ENCODE measurements at places on chromosomes 6 and 20. TPM values are rescaled to one million over a fixed set of nuclear protein-coding genes. Genes with fewer than 3 reads are reported as not detected.

EFCAB8 gene
- polyA plus RNA-seq = 0.11 TPM

ARFGEF2 gene
- 13.7 TPM for polyA plus RNA-seq

RBPJL gene
- not detected for polyA plus RNA-seq

FOXC1 gene
- 4.2 TPM for polyA plus RNA-seq

SHLD1 gene
- polyA plus RNA-seq = 6.5 TPM

KIF25 gene
- polyA plus RNA-seq = 0.53 TPM

MEP1A gene
- not detected for polyA plus RNA-seq

HSPA1A gene
- polyA plus RNA-seq = 374 TPM

TUBB1 gene
- 0.05 TPM for polyA plus RNA-seq

- no peak for DNase-seq
These were observed 297.8 kb downstream of the TAF4 start for GRCh38 chr20:61767761-61768494.

DNA sequence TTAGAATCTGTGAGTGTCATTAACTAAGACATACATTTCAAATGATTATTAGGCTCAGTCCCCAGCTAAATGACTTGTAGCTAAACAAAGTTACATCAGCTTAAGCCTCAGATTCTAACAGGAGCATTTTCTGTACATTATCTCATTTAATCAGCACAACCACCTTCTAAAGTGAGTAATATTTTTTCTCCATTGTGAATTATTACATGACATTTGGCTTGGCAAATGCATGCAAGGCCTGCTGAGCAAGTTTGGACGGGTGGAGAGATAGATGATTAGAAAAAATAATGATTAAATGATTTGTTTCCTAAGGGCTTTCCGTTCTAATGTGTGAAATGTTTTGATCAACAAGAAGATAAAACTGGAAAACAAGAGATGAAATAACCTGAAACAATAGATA lies 20.7 kb downstream of the DCBLD1 start:
- no peak for DNase-seq

GRCh38 chr6:89566008-89566800 lies 72.3 kb downstream of the LYRM2 start:
- no peak for DNase-seq

GRCh38 chr6:25193460-25194171 lies 85.6 kb upstream of the CARMIL1 start:
- DNase-seq = no peak

GRCh38 chr6:43226192-43226851 lies 3.0 kb downstream of the DNPH1 start:
- DNase-seq = no peak

GRCh38 chr6:27096834-27097511 lies 150.5 kb upstream of the PRSS16 start:
- DNase-seq = peak; percentile 8

GRCh38 chr20:60123096-60123495 lies 164.9 kb downstream of the CDH26 start:
- no peak for DNase-seq

GRCh38 chr20:64279826-64280459 lies 24.4 kb downstream of the PCMTD2 start:
- no peak for DNase-seq

DNA sequence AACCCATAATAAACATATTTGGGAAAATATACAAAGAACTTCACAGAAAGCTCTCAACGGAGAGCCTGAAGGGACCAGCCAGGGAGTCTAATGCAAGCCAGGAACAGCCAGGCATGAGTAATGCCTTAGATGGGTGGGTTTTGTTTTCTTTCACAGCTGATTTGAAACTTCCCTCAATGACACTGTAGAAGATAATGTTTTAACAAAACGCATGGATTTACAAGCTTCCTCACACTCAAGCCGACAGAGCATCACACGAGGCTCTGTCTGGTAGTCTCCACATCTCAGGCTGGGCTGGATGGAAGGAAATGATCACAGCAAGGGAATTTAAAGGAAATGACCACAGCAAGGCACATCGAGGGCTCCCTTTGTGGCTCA lies 113.9 kb downstream of the GMPR start:
- DNase-seq = no peak

DNA sequence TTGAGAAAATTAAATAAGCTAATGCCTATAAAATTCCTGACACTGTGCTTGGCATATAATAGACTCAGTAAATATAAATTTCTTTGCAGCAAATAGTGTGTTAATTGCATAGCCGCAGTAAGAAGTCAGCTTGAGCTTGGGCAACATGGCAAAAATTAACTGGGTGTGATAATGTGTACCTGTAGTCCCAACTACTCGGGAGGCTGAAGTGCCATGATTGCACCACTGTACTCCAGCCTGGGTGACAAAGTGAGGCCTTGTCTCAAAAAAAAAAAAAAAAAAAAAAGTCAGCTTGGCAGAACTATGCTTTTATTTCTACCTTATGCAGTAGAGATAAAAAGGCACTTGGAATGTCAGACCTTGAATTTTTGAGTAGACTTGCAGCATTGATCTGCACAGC lies 121.8 kb downstream of the AKAP7 start:
- no peak for DNase-seq

DNA sequence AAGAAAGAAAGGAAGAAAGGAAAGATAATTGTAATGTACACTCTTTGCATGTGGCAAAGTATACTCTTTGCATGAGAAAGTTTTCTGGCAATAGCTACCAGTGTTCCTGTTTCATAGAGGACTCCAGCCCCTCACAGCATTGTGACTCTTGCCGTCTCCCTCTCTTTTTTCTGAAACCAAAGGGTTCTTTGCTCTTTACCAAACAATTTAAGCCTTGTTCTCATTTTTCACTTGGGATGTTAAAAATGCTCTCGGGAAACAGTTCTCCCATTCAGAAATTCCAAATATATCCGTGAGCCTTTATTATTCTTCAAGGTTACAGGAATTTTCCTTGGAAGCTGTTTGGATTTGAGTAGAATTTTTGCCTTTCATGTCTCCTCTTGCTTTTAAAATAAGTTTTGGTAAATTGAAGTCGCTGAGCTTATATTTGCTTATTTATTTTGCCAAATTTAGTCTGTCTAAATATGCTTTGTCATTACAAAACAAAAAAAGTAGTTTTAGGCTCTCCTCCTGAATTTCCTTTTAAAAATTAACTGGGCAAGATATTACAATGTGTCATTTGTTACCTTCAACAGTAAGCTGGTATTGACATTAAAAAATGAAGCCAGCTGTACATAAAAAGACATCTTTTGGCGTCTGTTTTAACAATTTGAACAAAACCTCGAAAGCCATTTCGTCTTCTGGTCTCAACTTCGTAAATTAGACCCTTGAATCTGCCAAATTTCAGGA lies 103.8 kb upstream of the ARMC2 start:
- DNase-seq = no peak

- DNase-seq = no peak
These were observed 157.7 kb upstream of the AKAP12 start for GRCh38 chr6:151082079-151082478.

DNA sequence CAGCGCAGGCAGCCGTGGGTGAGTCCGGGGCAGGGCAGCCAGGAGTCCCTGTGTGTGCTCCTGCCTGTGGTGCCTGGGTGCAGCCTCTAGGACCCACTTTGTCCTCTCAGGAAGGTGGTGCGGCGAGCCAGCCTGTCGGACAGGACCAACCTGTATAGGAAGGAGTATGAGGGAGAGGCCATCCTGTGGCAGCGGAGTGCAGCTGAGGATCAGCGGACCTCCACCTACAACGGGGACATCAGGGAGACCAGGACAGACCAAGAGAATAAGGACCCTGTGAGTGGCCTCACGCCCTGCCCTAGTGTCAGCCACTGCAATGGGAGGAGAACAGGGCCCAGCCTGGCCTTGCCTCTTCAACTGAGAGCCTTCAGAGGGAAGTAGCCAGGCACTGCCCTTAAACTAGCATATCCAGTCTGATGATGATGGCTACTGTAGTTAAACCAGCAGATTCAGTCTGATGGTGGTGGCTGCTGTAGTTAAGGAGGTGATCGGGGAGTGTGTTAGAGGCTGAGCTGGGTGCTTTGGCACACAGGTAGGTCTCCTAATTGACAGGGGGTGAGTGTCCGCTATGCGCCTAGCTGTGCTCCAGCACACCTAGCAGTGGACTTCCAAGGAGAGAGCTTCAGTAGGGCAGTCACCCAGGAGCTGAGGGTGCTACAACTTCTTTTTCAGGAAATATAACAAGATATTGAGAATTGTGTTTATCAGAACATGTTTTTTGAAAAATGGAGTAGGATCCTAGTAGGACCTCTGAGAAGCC lies 18.1 kb upstream of the FAM83D start:
- no peak for DNase-seq

- DNase-seq = no peak
These were observed 605 bp upstream of the PPP1R16B start for GRCh38 chr20:38804682-38805501.

- DNase-seq = no peak
These were observed 172.0 kb upstream of the NRSN1 start for GRCh38 chr6:23953976-23954375.

GRCh38 chr6:28543651-28544610 lies 18.2 kb downstream of the GPX5 start:
- DNase-seq = peak; percentile 33

DNA sequence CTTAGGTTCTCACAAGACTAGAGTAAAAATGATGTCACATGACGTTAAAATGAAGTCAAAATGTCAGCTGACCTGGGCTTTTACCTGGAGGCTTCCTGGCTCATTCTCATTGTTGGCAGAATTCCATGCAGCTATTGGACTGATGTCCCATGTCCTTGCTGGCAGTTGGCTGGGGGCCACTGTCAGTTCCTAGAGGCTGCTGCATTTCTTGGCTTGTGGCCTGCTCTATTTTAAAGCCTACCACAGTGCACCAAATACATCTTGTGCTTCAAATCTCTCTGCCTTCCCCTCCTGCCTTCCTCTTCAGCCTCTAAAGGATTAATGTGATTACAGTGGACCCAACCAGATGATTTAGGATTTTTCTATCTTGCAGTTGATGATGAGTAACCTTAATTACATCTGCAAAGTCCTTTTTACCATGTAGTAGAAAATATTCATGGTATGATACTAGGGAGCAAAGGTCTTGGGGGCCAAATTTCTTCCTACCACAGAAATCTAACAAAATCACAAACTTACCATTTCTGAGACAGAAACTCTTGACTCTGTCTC lies 81.9 kb downstream of the FIG4 start:
- DNase-seq = no peak

DNA sequence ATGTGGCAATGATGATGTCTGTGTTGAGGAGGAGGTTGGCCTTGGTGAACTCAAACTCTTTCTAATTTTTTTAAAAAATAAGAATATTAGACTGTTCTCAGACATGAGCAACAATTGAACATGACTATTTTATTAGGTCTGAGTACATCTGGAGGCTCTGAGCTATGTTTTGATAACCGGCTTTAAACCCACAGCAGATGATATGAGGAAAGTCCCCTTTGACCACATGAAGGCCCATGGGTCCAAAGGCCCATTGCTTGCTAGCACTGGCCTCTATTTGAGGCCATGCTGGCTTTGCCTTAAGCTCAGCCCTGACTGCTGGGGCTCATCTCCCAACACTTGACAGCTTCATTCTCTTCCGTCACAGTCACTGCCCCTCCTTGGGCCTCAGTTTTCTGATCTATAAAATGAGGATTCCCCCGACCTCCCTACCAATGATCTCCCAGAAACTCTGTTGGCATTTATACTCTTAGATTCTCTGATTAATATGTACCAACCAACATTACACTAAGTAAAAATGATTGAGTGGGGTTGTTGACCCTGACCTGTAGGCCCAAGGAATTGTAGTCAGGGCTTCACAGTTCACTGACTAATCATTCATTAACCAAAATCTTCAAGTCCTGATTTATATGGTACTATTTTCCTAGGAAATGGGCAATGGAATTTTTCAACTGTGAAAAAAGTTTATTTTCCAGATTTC lies 23.9 kb upstream of the TINAG start:
- no peak for DNase-seq

DNA sequence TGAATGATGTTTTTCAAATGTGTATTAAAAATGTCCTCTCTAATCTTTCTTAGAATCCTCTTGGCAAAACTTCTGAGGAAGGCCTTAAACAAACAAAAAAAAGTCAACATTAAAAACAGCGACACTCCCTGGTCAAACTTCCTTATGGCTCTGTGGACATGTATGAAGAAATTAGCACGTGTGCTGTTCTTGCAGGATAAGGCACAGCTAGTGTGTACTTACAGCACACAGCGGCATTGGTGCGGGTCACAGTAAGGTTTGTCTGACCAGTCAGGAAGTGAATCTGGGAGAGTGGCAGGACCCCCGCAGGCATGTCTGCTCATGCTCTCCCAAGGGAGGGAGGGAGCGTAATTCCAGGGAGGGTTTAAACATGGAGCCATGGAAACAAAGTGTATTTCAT lies 38.8 kb downstream of the SLC22A1 start:
- peak; percentile 43 for DNase-seq

- no peak for DNase-seq
These were observed 176.6 kb downstream of the PDE10A start for GRCh38 chr6:165486183-165487137.

GRCh38 chr20:51910321-51911050 lies 108.2 kb upstream of the SALL4 start:
- DNase-seq = no peak

DNA sequence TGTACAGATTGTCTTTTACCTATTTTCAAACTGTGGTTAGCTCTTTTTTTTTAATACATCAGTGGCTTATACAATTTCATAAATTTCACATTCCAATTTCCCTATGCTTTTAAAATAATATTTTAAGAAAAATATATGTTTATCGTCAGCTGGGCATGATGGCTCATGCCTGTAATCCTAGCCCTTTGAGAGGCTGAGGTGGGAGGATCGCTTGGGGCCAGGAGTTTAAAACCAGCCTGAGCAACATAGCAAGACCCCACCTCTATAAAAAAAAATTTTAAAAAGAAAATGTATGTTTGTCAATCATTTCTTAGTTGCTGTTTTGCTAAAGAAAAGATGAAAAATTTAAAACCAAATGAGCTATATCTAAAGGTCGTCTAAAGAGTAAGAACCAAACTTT lies 3.4 kb downstream of the GJA1 start:
- DNase-seq = no peak

GRCh38 chr20:62969179-62969760 lies 16.8 kb downstream of the SLC17A9 start:
- no peak for DNase-seq

DNA sequence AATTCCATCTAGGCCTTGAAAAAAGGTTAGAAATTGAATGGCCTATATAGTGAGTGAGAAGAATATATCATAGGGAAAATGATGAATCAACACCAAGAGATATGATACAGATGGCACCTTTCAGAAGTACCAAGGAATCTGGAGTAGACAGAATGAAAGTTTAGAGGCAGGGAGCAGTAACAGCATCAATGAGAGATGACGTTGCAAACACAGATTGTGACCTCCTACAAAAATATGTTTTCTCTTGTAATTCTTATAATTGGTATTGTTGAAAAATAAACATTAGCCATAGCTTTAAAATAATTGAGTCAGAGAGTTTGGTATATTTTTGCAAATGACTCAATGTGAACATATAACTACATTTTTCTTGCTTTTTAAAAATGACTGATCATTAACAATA lies 1223.1 kb upstream of the GJE1 start:
- DNase-seq = no peak

- no peak for DNase-seq
These were observed 9.6 kb downstream of the KCNS1 start for GRCh38 chr20:45091366-45091765.

All from urinary bladder (tissue), 4 donors.